ENCODE measurements at places on chromosomes 1 and 21. TPM values are rescaled to one million over a fixed set of nuclear protein-coding genes. Genes with fewer than 3 reads are reported as not detected.

GRCh38 chr1:218383051-218383450 lies 37.9 kb downstream of the TGFB2 start:
- DNase-seq = no peak
- H3K27ac ChIP-seq = no peak overlapping the region
- H3K36me3 ChIP-seq = no peaks in the 10 kb centered on the region
- peaks cover 42% of the 10 kb centered on the region for H3K4me1 ChIP-seq
- no peaks in the 10 kb centered on the region for H3K27me3 ChIP-seq

DNA sequence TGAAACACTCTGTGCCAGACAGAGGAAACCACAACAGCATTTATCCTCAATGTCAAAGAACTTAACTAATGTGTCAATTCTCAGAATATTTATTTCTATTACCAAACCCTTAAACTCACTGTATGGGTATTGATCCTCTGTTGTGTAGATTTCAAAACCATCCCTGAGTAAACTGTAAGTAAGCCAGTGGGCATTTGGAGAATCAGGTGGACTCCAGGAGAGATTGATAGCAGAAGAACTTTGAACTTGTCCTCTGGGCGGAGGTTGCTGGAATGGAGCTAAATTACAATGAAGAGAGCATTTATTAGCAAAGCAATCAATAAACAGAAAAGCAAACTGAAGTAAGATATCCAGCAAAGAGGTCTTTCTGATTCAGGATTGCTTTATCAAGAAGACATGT lies 216.1 kb downstream of the USH2A start:
- H3K36me3 ChIP-seq = no peaks in the 10 kb centered on the region
- no peak overlapping the region for H3K27ac ChIP-seq
- no peaks in the 10 kb centered on the region for H3K4me1 ChIP-seq
- H3K4me3 ChIP-seq = no peak overlapping the region
- DNase-seq = no peak

- no peaks in the 10 kb centered on the region for H3K27me3 ChIP-seq
- no peak for DNase-seq
- no peak overlapping the region for H3K27ac ChIP-seq
- H3K36me3 ChIP-seq = no peaks in the 10 kb centered on the region
- H3K4me3 ChIP-seq = no peak overlapping the region
These were observed 50.5 kb upstream of the GPR52 start for GRCh38 chr1:174397261-174397660.

DNA sequence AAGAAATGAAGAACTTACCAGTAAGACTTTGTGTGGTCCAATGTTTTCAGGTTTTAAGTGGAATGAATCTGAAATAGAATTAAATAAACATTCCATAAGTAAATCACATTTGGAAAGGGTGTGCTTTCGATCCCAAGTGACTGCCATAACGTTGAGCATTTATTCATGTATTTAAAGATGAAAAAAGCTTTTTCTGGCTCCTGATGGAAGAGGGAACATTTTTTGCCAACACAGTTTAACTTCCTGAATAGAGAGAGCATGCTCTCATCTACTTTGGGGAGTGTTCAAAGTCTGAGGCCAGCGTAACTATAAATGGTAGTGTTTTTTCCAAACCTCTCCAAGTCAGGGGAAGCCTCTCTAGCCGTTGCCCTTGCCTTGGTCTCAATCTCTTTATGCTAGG lies 55.8 kb downstream of the GNG12 start:
- no peaks in the 10 kb centered on the region for H3K27me3 ChIP-seq
- no peaks in the 10 kb centered on the region for H3K36me3 ChIP-seq

DNA sequence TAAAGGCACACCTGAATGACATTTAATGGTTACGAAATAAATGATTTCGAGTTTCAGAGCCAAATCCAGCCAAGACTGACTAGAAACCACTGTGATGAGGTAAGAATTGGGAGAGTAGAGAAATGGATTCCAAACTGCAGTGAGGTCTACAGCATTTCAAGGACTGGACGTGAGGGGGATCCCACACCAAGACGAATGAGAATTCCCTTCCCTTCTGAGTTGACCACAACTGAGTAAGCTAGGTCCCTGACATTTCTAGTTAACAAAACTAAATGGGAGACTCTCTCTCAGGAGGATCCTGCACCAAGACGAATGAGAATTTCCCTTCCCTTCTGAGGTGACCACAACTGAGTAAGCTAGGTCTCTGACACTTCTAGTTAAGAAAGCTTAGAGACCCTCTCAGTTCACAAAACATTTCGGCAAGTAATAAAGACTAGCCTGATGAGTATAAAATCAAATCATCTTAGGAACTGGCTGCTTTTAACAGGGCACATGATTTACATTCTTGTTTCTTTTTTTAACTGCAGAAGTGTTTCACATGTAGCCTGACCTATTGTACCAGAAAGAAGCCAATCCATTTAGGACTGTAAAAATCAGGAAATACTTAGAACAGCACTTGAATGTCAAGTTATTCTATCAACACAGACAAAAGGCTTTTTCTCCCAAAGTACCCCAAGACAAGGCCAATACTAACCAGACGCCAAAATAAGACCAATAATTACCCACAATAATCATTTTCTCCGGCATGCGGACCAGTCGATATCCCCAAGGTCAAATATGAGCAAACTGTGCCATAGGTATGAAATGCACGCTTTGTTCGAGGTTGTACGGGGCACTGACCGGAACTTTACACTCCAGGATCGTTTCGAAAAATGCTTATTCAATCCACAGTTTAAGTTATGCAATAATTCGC lies 1.4 kb upstream of the SPATA1 start:
- H3K4me1 ChIP-seq = peaks cover 42% of the 10 kb centered on the region
- no peak for DNase-seq
- H3K27ac ChIP-seq = peak overlapping the region; percentile 96
- H3K27me3 ChIP-seq = no peaks in the 10 kb centered on the region

- DNase-seq = no peak
- no peak overlapping the region for H3K4me3 ChIP-seq
- no peak overlapping the region for H3K27ac ChIP-seq
- peaks cover 47% of the 10 kb centered on the region for H3K4me1 ChIP-seq
- H3K27me3 ChIP-seq = no peaks in the 10 kb centered on the region
These were observed 18.1 kb downstream of the CAMTA1 start for GRCh38 chr1:6803357-6803756.

DNA sequence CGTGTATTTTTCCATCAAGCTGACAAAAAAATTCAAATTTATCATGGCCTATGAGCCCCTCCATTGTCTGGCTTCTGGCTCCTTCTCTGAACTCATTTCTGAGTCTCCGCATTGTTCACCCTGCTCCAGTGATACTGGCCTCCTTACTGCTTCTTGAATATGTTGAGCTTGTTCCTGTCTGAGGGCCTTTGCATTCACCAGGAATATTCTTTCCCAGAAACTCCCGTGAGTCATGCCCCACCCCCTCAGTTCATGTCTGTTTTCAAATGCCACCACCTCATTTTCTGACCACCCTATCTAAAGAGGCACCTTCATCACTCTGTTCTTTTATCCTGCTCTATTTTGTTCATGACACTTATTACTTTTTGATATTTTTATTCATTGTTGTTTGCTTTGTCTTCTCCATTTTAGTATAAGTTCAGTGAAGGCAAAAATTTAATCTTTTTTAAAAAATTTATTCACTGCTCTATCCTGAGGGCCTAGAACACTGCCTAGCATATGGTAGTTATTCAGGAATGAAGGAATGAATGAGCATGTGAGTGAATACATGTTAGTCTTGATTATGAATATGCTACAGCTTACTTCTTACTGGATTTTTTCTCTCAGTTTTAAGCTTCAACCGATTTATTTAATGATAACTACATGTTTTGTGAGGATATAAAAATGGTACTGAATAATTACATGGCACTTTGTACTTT lies 140.4 kb upstream of the C1orf105 start:
- no peak for DNase-seq
- no peaks in the 10 kb centered on the region for H3K27me3 ChIP-seq
- H3K36me3 ChIP-seq = no peaks in the 10 kb centered on the region
- no peaks in the 10 kb centered on the region for H3K4me1 ChIP-seq
- no peak overlapping the region for H3K4me3 ChIP-seq

DNA sequence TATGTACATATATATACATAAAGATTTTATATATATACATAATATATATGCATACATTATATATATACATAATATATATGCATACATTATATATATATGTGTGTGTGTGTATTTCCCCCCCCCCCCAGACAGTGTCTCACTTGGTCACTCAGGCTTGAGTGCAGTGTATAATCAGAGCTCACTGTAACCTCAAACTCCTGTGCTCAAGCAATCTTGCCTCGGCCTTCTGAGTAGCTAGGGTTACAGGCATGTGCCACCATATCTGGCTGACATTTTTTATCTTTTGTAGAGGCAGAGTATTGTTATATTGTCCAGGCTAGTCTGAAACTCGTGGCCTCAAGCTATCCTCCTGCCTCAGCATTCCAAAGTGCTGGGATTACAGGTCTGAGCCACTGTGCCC lies 9.0 kb upstream of the FUBP1 start:
- no peak overlapping the region for H3K27ac ChIP-seq
- DNase-seq = no peak
- no peak overlapping the region for H3K4me3 ChIP-seq
- no peaks in the 10 kb centered on the region for H3K36me3 ChIP-seq

- H3K4me1 ChIP-seq = no peaks in the 10 kb centered on the region
- no peaks in the 10 kb centered on the region for H3K27me3 ChIP-seq
- no peak for DNase-seq
- no peak overlapping the region for H3K4me3 ChIP-seq
- H3K27ac ChIP-seq = no peak overlapping the region
These were observed 44.9 kb upstream of the TNFSF18 start for GRCh38 chr1:173095632-173096031.

- H3K4me3 ChIP-seq = no peak overlapping the region
- H3K27ac ChIP-seq = no peak overlapping the region
- no peak for DNase-seq
These were observed 912.6 kb downstream of the TTLL7 start for GRCh38 chr1:83086346-83086745.

DNA sequence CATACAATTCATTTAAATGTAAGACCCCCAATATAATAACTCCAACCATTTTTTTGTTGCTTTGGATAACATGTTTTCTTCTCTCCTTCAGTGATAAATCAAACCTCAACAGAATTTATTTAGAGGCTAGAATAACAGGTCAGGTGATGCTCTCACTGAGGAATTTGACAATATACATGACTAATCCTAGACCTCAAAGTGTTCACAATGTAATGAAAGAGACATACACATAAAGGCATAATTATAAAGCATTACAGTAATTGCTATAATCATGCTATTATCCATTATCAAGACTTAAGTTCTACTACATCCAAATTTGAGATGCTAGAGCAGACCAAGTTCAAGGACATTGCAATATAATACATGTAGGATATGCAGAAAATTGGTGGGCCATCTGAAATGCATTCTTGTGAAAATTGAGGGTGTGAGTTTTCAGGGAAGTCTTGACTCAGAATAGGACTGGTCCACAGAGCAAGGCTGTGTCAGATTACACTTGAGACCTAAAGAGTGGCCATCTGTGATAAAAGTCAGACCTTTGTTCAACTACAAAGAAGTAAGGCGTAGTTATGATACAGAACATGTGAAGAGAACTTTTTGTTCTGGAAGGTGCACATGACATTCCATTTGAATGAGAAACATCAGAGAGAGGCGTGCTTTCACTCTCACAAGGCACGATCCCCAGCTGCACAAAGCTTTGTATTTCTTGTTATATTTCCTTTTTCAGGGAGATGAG lies 45.5 kb downstream of the UTP25 start:
- DNase-seq = no peak
- H3K4me1 ChIP-seq = no peaks in the 10 kb centered on the region
- H3K4me3 ChIP-seq = no peak overlapping the region
- no peak overlapping the region for H3K27ac ChIP-seq

DNA sequence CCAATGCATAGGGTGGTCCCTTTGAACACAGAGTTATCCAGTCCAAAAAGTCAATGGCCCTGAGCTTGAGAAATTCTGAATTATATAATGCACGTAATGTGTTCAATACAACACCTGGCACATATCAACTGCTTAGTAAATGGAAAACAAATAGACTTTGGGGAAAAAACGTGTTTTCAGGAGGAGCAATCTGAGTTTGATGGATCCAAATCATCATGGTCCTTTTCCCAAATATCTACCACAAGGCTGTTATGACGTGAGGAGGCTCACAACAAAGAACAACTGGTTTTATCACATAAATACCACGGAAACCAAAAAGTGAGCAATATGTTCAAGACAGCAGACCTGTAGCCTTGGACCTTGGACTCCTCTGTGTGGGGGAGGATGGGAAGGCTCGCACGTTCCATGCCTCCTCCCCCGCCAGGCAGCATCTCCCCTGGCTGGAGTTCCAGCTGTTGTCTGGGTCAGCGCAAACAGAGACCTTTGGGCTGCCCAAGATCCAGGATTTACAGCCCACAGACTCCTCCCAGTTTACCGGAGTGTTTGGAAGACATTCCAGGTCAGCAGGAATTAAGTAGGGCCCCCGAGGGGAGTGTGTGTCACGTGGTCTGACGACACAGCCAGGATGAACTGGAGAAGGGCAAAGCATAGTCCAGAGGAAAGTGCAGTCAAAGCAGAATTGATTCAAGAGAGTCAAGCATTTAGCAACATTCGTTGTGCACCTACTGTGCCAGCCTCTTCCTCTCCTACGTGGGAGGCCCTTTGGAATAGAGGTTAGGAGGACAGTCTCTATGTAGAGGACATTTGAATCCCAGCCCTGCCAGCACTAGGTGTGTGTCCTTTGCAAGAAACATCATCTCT lies 32.2 kb upstream of the MED18 start:
- no peak overlapping the region for H3K27ac ChIP-seq
- H3K36me3 ChIP-seq = no peaks in the 10 kb centered on the region
- no peak overlapping the region for H3K4me3 ChIP-seq
- no peaks in the 10 kb centered on the region for H3K27me3 ChIP-seq
- DNase-seq = no peak

- H3K4me1 ChIP-seq = no peaks in the 10 kb centered on the region
- H3K4me3 ChIP-seq = no peak overlapping the region
- no peak for DNase-seq
- H3K27ac ChIP-seq = no peak overlapping the region
These were observed 63.9 kb downstream of the WDR64 start for GRCh38 chr1:241715956-241716355.

GRCh38 chr1:101365186-101365585 lies 128.4 kb downstream of the S1PR1 start:
- no peak overlapping the region for H3K4me3 ChIP-seq
- H3K36me3 ChIP-seq = no peaks in the 10 kb centered on the region
- no peaks in the 10 kb centered on the region for H3K27me3 ChIP-seq
- H3K27ac ChIP-seq = no peak overlapping the region
- no peak for DNase-seq

Gene NEK7
- 127 TPM for total RNA-seq

Gene LORICRIN
- total RNA-seq = not detected

Gene PLA2G2D
- total RNA-seq = not detected

Gene HSD3B1
- not detected for total RNA-seq

Gene SLC6A17
- 0.03 TPM for total RNA-seq

Gene GJB3
- not detected for total RNA-seq

Gene GUCA2B
- 1.0 TPM for total RNA-seq

Gene THEMIS2
- total RNA-seq = 7.7 TPM

Gene OR6N1
- not detected for total RNA-seq

All from gastrocnemius medialis (tissue), 4 donors.